ENCODE measurements at places on chromosomes 5 and 9.

GRCh38 chr9:90393365-90394152 is 249.1 kb downstream of the DIRAS2 start:
- no peak for DNase-seq

GRCh38 chr5:39484673-39485072 is 59.9 kb upstream of the DAB2 start:
- no peak for DNase-seq

DNA sequence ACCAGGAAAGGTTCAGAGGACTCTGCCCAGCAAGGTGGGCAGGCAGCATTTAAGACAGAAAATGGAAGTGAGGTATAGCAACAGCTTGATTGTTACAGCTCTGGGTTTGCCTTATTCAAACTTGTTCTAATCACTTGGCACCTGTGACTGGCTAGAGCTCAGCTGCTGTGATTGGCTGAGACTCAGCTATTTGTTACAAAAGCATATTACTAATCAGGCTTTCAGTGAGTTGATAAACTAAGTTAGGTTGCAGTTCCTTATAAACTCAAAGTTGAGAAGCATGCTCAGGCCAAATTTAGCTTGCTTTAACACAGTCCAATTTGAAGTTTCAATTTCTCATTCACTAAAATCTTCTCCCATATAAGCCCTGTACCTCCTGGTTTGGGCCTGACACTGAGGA is 56.3 kb downstream of the GDA start:
- peak; percentile 17 for DNase-seq

GRCh38 chr5:112333331-112333781 is 85.7 kb downstream of the EPB41L4A start:
- peak; percentile 91 for DNase-seq

DNA sequence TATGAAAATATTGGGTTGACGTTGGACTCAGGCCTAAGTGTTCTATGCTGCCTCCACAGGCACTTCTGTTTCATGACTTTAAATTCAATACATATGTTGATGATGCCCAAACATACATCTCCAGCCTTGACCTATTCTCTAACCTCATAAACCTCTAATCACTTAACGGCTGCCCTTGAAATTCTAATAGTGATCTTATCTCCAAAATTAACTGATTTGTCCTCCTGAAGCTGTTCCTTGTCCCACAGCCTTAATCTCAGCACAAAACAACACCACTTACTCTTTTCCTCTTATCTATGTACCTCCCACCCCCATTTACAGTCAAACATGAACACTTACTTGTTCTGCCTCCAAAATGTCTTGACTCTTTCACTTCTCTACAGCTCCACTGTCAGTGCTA is 43.3 kb downstream of the FGF10 start:
- DNase-seq = no peak

DNA sequence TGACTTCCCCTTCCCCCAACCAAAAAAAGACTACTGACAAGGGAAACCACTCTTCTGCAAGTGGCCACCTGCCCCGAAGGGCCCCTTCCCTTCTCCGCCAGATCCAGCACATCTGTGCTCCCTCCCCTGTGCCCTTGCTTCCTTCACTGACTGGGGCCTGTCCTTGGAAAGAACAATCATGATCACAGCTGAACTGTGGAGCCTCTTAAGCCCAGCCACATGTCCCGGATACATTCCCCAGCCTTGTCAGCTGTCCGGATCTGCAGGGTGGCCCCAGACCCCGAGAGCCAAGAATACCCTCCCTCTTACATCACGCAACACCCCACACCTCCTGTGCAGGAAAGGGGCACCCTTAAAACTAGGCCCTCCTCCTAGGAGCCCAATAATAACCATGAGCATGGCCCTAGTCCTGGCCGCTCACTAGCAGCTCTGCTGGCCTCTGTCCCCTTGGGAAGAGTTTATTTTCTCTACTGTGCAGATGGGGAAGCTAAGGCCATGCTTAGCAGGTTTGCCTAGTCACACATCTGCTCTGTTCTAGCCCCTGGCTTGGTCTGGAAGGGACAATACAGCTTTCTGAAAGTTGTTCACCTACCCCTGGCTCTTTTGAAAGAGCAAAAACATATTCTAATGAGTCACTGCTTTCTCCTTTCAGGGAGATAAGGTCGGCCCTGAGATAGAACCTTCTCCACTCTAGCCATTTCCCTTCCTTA is 3.8 kb downstream of the SPRY4 start:
- no peak for DNase-seq

DNA sequence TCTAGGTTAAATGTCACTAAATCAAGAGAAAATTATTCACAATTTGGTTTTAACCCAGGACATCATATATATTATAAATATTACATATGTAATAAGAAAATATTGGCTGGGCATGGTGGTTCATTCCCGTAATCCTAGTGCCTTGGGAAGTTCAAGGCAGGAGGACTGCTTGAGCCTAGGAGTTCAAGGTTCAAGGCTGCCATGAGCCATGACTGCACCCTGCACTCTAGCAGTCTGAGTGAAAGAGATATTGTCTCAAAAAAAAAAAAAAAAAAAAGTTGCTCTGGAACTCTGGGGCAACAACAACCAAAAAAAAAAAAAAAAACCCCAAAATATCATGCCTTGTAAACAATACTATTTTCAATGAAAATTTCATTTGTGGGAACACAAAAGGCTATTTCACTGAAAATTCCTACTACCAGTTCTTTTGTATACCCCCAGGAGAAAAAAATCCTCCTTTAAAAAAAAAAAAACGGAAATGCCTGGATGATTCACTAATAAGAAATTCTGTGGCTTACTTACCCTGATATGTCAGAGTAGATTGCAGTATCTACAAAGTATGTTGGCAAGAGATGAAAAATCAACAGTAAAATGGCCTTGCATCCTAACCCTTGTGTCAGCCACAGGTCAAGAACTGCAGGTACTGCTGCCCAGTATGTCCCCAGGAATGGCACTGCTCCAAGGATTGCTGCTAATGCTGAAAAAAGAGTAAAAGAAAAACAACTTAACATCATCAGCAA is 22.6 kb upstream of the CTNNAL1 start:
- no peak for DNase-seq

DNA sequence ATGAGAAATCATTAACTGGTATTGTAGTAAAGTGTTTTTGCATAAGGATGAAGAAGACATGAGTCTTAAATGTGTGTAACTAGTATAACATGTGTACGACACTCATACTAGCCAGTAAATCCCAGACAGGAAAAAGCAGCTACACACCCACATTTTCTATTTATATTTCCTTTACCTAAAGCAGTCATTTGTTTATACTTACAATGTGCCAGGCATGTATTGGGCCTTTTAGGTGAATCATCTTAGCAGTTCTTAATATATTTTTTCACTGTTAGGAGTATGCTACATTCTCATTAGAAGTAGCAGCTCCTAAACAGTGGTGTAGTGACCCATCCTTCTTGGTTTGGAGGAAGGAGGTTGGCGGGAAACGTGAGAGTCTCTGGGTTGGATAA is 55.8 kb upstream of the TMC1 start:
- DNase-seq = no peak

GRCh38 chr5:59798862-59799667 is 94.5 kb downstream of the PDE4D start:
- DNase-seq = peak; percentile 95

- no peak for DNase-seq
Measured at GRCh38 chr5:10498350-10498749, 56.7 kb downstream of the ROPN1L start.

DNA sequence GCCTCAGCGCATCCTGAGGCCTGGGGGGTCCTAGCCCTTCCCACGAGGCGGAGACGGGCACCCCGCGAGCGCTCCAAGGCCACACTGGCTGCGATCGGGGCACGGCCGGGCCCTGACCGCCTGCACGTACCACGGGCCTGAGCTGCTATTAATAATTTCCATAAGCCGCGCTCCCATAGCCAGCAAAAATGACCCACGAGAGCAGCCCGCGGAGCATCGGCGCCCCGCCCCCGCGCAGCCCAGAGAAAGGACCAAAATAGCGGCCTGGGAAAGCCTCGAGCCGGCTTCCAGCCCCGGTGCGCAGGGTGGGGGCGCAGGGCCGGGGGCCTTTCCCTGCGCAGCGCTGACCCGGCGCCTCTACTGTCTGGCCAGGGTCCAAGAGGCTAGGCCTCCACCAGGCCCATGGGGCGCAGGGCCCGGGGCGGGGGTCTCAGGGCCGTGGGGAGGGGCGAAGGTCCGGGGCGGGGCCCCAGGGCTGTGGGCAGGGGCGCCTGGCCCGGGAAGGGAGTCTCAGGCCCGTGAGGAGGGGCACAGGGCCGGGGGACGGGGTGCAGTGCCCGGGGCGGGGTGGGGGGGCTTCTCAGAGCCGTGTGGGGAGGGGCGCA is 54.4 kb downstream of the EXD3 start:
- no peak for DNase-seq

DNA sequence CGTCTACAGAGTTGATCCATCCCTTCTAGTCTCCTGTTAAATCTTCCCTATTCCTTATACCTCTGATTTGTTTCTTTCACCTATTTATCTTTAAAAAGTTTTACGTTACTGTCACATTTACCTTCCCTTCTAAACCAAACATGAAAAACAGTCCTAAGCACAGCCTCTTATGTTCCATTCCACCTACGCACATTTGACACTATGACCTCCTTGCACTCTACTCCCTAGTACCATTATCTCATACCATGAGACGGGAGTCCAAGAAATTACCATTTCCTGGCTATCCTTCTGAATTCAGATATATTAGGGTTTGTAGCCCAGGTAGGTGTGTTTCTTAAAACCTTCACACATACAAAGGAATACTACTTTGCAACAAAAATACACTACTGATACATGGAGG is 25.1 kb downstream of the FNIP1 start:
- no peak for DNase-seq

DNA sequence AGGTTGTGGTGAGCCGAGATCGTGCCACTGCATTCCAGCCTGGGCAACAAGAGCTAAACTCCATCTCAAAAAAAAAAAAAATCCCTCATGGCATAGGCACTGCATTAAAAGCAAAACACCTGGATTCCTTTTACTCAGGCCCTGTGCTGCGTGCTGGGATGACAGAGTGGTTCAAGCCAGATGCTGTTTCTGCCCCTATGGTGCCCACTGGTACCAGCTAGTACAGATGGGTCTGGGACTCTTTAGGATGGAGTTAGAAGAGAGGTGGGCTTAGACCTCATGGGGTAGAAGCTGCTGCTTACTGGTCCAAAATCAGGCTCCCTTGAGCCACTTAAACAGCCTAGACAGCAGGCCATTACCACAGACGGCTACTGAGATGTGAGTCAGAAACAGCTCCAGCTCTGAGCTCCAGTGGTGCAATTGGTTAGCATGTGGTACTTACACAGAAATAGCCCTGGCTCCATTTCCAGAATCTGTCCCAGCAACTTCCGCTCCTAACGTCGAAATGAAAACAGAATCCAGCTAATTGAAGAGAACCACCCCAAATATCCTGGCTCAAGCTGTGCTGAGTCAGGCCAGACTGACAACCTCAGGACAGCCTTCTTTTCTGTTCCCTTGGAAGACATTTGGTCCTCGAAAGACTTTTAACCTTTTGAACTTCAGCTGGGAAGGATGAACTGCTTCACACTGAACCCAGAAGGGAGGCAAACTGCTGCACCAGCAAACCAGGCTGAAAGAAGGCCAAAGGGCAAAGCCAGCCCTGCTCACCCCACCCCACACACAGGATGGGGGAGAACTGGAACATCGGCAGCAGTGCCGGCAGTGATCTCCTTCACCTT is 15.5 kb downstream of the C5orf15 start:
- DNase-seq = no peak

DNA sequence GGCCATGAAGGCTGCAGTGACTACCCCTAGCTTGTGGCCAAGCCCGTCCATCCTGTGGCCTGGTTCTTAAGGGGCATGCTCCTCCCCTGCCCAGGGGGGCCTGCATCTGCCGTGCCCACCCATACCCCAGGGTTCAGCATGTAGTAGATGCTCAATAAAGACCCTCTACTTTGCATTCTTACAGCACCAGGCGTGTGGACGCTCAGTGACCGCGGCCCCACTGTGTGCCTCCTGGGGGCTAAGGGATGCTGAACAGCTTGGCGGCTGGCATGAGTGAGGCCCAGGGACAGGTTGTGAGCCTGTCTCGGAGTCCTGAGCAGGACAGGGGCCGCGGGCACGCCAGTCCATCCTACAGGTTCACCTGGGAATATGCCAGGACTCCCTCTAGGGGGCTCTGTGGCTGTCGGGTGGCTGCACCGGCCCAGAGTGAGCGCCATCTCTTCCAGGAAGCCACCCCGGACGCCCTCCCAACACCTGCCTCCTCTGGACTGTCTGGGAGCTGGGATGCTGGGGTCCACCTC is 9.1 kb downstream of the NOTCH1 start:
- DNase-seq = no peak

- no peak for DNase-seq
Measured at GRCh38 chr9:114165407-114166102, 10.2 kb downstream of the COL27A1 start.

All from NCI-H69 (cell line).